ENCODE measurements at places on chromosomes 7 and 10. TPM values are rescaled to one million over a fixed set of nuclear protein-coding genes. Genes with fewer than 3 reads are reported as not detected.

GRCh38 chr7:75993689-75994387 is 557 bp downstream of the TMEM120A start:
- peak; percentile 77 for DNase-seq
- H3K4me3 ChIP-seq = peak overlapping the region; percentile 60
- no peaks in the 10 kb centered on the region for H3K36me3 ChIP-seq
- H3K27me3 ChIP-seq = no peaks in the 10 kb centered on the region
- peak overlapping the region; percentile 84 for H3K27ac ChIP-seq

CHN2 gene
- 23.9 TPM for total RNA-seq

SLC18A3 gene
- not detected for total RNA-seq

DNA sequence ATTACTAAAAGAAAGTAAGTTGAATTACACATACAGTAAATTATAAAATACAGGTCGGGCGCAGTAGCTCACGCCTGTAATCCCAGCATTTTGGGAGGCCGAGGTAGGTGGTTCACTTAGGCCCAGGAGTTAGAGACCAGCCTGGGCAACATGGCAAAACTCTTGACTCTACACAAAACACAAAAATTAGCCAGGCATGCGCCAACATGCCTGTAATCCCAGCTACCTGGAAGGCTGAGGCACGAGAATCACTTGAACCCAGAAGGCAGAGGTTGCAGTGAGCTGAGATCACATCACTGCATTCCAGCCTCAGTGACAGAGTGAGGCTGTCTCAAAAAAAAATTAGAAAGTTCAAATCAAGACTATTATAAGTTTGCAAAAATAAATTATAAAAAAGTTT is 174.9 kb downstream of the GALNT11 start:
- no peak for DNase-seq
- no peaks in the 10 kb centered on the region for H3K4me1 ChIP-seq
- H3K4me3 ChIP-seq = no peak overlapping the region
- H3K27ac ChIP-seq = no peak overlapping the region
- H3K36me3 ChIP-seq = no peaks in the 10 kb centered on the region

GRCh38 chr10:23408330-23408976 is 30.4 kb upstream of the OTUD1 start:
- no peak for DNase-seq
- no peaks in the 10 kb centered on the region for H3K36me3 ChIP-seq
- no peak overlapping the region for H3K4me3 ChIP-seq
- H3K27me3 ChIP-seq = no peaks in the 10 kb centered on the region

DNA sequence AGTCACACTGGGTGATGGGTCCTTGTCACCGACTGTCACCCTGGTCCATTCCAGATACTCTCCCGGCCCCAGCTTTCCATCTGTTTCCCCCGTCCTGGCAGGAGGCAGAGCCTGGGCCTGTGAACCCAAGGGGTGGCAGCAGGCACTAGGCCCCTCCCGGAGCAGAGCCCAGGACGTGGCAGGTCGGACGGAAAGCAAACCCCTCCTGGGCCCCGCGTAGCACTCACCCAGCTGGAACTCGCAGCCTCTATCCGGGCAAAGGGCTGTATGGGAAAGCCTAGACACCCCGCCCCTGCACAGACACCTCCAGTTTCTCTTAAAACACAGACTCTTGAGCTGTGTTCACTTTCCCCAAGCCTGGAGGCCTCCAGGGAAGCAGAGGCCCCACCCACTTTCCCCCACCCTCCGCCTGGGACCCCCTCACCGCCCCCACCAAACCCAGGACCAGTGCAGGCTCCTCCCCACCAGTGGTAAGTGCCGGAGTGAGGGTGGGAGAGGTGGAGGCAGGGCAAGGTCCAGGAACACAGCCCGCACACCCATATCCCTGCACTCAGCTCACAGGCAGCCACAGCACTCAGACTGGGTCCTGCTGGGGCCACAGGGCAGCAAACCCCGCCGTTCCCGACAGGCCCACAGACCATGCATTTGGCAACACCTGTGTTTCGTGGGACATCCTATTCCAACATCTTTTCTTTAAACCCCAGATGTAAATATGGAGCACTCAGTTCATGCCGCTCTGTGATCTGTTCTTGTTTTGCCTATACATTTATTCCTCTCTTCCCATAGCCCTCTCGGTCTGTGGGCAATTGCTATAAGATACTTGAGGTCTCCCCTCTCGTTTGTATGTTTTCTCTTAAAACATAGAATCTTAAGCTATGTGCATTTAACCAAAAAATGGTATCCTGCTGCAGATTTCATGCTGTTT is 98.2 kb upstream of the PDGFA start:
- H3K27me3 ChIP-seq = no peaks in the 10 kb centered on the region

PDZD7 gene
- total RNA-seq = 0.49 TPM

GPR37 gene
- 3.2 TPM for total RNA-seq

SPDYE8 gene
- not detected for total RNA-seq

SLC26A3 gene
- total RNA-seq = not detected

GRCh38 chr10:126704649-126705048 is 34.2 kb upstream of the C10orf90 start:
- DNase-seq = no peak
- no peaks in the 10 kb centered on the region for H3K27me3 ChIP-seq
- no peaks in the 10 kb centered on the region for H3K36me3 ChIP-seq
- no peak overlapping the region for H3K27ac ChIP-seq

- H3K36me3 ChIP-seq = no peaks in the 10 kb centered on the region
- H3K4me3 ChIP-seq = no peak overlapping the region
- no peak overlapping the region for H3K27ac ChIP-seq
- H3K4me1 ChIP-seq = peaks cover 4% of the 10 kb centered on the region
- no peaks in the 10 kb centered on the region for H3K27me3 ChIP-seq
- DNase-seq = no peak
Observed at GRCh38 chr10:34606890-34607289, 208.2 kb downstream of the PARD3 start.

DNA sequence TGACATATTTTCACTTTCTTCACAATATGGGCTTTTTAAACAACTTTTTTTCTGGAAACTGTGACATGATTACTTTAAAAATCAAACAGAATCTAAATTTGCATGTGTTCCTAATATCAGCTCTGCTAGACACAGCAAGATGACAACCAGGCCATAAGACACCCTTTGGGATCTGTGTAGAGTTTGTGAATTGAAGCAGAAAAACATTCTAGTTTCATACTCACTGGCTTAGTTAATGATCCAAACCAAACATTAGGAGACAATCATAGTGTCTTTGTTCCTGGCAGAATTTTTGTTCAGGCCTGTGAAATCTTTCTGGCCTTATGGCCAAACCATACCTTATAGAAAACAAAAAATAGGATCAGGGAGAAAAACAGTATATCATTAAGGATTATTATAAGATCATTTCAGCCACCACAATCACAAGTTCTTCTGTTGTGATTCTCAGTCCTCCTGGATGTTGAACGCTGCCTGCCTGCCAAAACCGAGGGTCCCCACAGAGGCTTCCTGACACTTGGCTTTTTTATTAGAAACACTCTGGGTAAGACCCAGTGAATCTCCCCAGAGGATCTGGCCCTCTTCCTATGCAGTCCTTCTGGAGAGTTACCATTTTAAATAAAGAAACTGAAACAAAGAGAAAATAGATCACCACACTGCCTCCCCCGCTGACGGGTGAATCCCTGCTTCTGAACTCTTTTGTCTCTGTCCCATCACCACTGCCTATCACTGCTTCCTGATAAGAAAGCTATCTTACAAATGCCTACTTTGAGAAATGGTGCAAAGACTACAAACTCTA is 79.2 kb upstream of the PPP1R3C start:
- H3K27me3 ChIP-seq = no peaks in the 10 kb centered on the region
- no peaks in the 10 kb centered on the region for H3K36me3 ChIP-seq
- peaks cover 6% of the 10 kb centered on the region for H3K4me1 ChIP-seq
- no peak overlapping the region for H3K4me3 ChIP-seq
- no peak overlapping the region for H3K27ac ChIP-seq

GRCh38 chr7:26460351-26461085 is 168.9 kb downstream of the SNX10 start:
- no peak overlapping the region for H3K4me3 ChIP-seq
- no peak for DNase-seq
- peaks cover 14% of the 10 kb centered on the region for H3K4me1 ChIP-seq

MACROH2A2 gene
- 6.5 TPM for total RNA-seq

- H3K4me1 ChIP-seq = peaks cover 5% of the 10 kb centered on the region
- DNase-seq = no peak
- no peaks in the 10 kb centered on the region for H3K27me3 ChIP-seq
- no peaks in the 10 kb centered on the region for H3K36me3 ChIP-seq
Observed at GRCh38 chr7:14687241-14687640, 215.3 kb downstream of the DGKB start.

DNA sequence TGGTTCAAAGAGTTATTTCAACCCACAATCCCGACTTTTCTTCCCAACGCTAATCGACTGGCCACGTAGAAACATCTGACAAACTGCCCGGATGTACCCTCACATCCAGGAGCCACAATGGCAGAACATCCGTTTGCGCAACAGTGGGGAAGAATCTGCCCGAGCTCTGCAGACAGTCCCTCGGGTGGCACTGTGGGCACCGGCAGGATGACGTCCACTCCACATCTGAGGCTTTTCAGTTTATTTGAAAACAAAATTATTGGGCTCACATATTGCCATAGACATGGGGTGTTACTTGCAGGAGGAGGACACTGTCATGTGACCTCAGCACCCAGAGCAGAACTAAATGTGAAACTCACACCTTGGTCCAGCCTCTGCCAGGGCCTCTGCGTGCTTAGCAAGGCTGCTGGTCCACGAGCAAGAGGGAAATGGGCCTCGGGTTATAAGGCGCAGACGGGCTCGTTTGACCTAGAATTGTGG is 84.1 kb downstream of the MKI67 start:
- H3K4me1 ChIP-seq = no peaks in the 10 kb centered on the region
- no peaks in the 10 kb centered on the region for H3K27me3 ChIP-seq
- H3K27ac ChIP-seq = no peak overlapping the region
- no peak overlapping the region for H3K4me3 ChIP-seq
- no peaks in the 10 kb centered on the region for H3K36me3 ChIP-seq

CACNA2D1 gene
- 1.1 TPM for total RNA-seq

STK31 gene
- 0.67 TPM for total RNA-seq

DNA sequence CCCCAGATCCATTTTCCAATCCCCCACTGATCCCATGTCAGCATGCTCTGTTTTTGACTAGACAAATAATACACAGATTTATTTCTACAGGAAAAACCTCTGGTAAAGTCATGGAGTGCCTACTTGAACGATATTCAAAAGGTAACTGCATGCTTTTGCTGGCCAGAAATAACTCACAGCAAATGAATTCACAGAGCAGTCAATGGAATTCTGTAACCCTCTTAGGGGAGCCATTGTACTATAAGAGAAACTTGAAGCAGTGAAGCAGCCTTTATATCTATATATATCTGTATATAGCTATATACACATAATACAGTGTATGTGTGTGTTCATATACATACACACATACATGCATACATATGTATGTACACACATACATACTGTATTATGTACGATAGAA is 29.0 kb upstream of the MEOX2 start:
- H3K27ac ChIP-seq = no peak overlapping the region
- DNase-seq = no peak
- H3K4me1 ChIP-seq = no peaks in the 10 kb centered on the region
- H3K27me3 ChIP-seq = no peaks in the 10 kb centered on the region

HOXA10 gene
- total RNA-seq = not detected

GRCh38 chr7:99792967-99793366 is 9.0 kb upstream of the CYP3A4 start:
- DNase-seq = no peak
- H3K4me1 ChIP-seq = peaks cover 8% of the 10 kb centered on the region
- no peaks in the 10 kb centered on the region for H3K36me3 ChIP-seq
- no peaks in the 10 kb centered on the region for H3K27me3 ChIP-seq
- no peak overlapping the region for H3K4me3 ChIP-seq
- no peak overlapping the region for H3K27ac ChIP-seq

DNA sequence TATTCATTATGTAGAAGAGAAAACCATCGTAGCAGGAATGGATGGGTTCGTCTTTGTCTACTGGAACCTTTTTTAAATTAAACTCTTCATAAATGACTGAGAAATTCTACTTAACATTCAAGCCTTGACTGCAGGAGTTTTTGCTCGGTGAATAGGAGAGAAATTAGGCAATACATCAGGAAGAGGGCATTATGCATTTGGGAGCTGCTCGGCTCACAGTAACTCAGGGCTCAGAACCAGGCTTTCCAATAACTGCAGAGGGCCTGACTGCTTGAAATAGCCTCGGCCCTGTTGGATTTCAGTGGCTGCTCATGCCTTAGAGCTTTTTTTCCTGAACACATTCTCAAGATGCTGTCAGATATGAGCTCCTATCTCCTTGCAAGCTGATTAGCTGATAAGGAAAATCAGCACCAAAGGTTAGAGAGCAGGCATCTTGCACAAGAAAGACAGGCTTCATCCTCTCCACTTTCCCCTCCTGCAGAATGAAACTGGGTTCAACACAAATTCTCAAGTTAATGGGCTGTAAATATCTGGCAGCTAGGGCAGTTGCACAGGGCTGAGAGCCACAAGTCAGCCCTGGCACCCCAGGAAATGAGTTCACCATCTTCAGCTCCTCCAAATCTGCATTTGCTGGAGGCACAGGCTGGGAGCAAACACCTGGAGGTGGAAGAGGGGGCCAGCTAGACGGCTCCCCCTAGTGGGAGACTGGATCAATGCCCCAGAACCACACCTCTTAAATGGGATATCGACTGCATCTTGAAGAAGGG is 24.3 kb downstream of the TECTB start:
- H3K27ac ChIP-seq = no peak overlapping the region
- H3K4me3 ChIP-seq = no peak overlapping the region
- H3K4me1 ChIP-seq = no peaks in the 10 kb centered on the region
- no peaks in the 10 kb centered on the region for H3K36me3 ChIP-seq

RELN gene
- 0.47 TPM for total RNA-seq

DNA sequence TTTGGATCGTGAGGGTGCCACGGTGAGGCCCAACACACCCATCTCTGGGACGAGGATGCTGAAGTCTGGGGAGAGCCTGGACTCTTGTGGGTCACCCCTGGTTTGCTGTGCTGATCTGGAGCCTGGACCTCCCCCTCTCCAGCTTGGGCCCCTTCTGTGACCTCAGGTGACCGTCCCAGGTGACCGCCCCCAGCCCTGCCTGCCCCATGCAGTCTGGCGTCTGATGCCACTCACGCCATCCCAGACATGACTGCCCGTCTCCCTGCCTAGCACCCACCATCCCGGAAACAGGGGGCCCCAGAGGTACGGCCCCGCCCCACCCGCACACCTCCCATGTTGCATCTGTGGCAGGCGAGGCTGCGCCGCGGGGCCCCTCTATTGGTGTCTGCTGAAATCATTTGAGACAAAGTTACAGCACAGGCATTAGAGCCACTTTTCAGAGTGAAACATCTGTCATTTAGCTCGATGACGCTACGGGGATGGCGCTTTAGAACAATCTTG is 21.1 kb downstream of the UNCX start:
- H3K27ac ChIP-seq = no peak overlapping the region
- no peaks in the 10 kb centered on the region for H3K36me3 ChIP-seq
- DNase-seq = peak; percentile 45
- no peak overlapping the region for H3K4me3 ChIP-seq
- no peaks in the 10 kb centered on the region for H3K4me1 ChIP-seq
- H3K27me3 ChIP-seq = peaks cover 23% of the 10 kb centered on the region

MSMB gene
- not detected for total RNA-seq

GRCh38 chr10:3238115-3238871 is 65.7 kb upstream of the PITRM1 start:
- H3K27ac ChIP-seq = no peak overlapping the region
- no peaks in the 10 kb centered on the region for H3K36me3 ChIP-seq
- no peak for DNase-seq
- no peaks in the 10 kb centered on the region for H3K27me3 ChIP-seq
- no peak overlapping the region for H3K4me3 ChIP-seq
- H3K4me1 ChIP-seq = no peaks in the 10 kb centered on the region

NPTX2 gene
- total RNA-seq = 29.9 TPM
